ENCODE measurements at places on chromosomes 12 and 14.

DNA sequence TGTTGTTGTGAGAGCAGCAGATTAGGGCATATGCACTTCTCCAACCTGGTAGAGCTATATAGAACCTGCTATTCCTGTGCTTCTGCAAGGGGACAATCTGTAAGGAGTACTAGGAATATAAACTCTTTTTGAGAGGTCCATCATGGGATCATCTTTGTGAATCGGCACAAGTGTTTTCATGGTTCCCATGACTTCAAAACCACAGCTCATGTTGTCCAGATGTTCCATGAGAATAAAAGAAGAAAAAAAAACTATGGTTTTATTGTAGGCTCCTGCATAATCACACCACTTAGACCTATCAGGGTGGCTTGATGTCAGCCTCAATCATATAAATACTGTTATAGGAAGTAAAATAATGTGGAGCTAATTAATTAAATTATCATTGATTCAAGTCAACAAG is 311.4 kb upstream of the ATP2B1 start:
- DNase-seq, result no peak

DNA sequence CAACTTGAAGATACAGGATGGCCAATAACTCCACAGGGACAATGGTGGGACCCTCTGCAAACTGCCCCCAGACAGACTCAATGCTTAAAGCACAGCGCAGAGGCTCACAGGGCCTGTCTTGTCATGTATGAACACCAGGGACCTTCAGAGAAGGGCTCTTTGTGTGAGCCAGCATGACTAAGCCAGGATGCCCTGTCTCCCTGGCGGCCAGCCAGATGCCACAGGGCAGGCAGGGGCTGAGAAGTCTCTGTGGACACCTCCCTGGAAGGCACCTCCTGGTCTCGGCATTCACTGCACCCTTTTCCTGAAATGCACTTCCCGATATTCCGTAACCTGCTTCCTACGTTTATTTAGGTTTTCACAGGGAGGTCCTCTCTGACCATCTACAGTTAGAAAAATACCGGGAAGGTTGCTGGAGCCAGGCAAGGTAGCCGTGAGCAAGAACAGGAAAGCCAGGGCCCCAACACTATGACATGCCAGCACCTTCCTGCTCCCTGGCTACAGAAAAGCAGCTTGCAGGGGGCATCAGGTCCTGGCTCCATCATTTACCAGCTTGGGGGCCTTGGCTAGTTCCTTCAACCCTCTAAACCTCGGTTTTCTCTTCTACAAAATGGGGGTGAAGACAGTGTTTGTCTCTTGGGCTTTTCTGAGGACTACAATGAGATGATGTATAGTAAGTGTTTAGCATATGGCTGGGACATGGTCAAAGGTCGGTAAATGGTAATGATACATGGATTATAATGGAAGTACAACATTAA is 65.0 kb downstream of the PITPNM2 start:
- no peak for DNase-seq

GRCh38 chr12:100141666-100141997 is 1.0 kb downstream of the BLTP3B start:
- no peak for DNase-seq

DNA sequence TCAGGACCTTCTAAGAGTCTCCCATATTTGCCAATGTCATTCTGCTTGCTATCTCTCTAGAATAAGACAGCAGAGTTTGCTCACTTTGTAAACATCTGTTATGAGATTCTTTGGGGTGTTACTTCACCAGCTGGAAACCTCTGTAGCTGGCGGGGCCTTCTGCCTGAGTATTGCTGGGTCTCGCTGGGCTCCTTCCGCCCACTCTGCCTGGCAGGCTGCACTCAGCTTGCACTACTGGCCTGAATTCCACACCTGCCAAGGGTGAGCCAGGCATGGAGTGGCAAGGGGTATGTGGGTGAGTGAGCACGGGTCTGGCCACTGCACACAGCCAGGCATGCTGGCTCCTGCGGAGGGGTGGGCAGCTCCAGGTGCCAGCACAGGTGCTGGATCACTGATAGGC is 267.3 kb upstream of the PDE3A start:
- DNase-seq, result no peak

GRCh38 chr12:80325167-80325959 is 118.7 kb upstream of the PTPRQ start:
- no peak for DNase-seq

DNA sequence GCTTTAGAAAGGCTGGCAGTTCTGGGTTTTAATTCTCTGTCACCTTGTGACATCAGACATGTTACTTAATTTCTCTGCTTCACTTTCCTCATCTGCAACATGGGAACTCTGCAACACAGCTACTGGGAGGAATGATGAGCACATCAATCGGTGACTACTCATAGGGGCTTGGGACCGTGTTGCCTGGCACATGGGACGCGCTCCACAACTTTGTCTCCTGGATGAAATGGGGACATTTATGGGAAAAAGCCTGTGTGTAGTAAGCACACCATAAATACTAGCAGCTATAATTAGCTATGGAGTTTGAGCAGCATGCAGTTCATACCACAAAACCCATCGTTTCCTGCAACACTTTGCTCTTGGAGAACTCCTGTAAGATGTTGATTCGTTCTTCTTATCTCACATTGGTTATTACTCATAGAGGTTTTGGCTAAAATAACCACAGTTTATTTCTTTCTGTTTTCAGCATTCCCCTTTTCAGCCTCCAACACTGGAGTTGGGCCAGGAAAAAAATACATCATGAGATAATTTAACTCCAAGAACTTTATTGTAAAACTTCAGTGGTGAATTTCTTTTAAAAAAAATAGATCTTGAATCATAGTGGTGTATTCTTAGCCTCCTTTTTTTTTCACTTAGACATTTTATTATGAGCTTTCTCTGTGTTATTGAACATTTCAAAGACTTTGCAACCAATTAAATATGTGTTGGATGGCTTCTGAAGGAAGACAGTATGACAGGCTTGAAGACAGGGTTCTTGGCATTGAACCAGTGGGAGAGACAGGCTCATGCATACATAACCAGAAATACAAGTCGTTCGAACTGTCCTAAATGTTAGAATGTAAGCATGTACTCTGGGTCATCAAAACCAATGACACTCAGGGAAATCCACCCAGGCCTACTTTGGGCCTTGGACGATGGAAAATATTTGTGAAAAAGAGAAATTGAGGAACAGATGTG is 72.7 kb downstream of the RIN3 start:
- DNase-seq, result no peak

- no peak for DNase-seq
Measured at GRCh38 chr12:114678718-114679117, 5.3 kb downstream of the TBX3 start.

DNA sequence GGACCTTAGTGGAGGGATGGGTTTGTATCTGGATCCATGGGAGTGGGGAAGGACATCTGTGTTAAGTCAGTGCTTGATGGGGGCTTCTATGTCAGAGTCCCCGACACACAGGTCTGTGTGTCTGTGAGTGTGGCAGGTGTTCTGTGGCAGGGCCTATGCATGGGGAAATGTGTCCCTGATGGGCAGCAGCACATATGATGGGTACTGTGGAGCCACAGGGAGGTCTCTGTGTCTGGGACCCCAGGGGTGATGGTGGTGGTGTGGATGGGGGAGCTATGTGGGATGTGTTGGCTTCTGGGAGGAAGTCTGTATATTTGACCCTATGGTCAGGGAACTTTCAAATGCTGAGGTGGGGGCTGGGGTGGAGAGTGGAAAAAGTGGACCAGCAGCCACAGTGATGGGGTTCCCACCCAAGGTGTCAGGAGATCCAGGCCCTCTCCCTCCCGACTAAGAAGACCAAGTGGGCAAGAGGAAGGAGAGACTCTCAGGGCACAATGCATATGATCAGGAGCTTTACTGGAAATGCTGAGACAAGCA is 16.5 kb downstream of the KRT7 start:
- peak; percentile 26 for DNase-seq

DNA sequence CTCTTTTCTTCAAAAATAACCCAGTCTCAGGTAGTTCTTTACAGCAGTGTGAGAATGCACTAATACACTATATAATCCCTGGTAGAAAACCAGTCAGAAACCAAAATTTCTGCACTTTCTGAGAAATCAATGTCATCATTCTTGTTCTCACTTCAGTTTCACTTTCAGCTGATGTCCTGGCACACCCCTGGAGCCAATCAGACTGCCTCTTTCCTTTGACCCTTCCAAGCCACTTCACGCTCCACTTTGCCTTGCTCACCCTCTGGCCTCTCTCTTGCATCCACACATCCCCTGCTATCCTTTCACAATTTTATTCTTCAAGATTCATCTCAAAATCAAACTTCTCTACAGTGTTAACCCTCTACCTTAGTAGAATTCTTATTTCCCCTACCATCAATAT is 181.1 kb downstream of the ASCL1 start:
- no peak for DNase-seq

DNA sequence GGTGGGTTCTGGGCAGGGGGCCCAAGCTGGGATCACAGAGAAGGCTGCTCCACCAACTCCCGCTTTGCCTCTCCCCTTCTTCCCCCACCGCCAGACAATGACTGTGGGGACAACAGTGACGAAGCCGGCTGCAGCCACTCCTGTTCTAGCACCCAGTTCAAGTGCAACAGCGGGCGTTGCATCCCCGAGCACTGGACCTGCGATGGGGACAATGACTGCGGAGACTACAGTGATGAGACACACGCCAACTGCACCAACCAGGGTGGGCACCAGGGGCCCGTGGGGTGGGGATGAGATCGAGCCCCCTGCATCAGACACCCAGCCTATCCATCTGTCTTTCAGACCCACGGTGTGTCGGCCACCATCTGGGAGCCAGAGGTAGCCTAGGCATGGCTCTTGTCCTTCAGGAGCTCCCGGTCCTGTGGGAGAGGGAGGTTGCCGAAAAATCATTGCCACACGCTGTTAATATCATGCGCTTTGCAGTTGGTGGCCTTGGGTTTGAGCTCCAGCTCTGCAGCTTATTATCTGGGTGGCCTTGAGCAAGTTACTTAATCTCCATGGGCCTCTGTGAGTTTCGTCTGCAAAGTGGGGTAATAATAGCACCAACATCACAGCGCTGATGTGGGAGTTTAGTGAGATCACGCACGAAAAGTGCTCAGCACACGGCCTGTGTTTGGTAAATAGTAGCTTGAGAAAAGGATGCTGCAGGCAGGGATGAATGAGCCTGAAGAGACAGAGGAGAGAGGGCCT is 21.8 kb upstream of the LRP1-AS start:
- DNase-seq, result no peak

GRCh38 chr12:119406811-119407210 is 72.3 kb downstream of the CCDC60 start:
- DNase-seq, result no peak

GRCh38 chr12:64679487-64680001 is 69.2 kb downstream of the RASSF3 start:
- DNase-seq, result no peak

- DNase-seq, result no peak
Measured at GRCh38 chr14:100683578-100683977, 43.1 kb upstream of the DLK1 start.

- DNase-seq, result peak; percentile 62
Measured at GRCh38 chr12:111428728-111429175, 23.0 kb downstream of the SH2B3 start.

GRCh38 chr12:29053567-29053966 is 95.5 kb upstream of the FAR2 start:
- DNase-seq, result no peak

DNA sequence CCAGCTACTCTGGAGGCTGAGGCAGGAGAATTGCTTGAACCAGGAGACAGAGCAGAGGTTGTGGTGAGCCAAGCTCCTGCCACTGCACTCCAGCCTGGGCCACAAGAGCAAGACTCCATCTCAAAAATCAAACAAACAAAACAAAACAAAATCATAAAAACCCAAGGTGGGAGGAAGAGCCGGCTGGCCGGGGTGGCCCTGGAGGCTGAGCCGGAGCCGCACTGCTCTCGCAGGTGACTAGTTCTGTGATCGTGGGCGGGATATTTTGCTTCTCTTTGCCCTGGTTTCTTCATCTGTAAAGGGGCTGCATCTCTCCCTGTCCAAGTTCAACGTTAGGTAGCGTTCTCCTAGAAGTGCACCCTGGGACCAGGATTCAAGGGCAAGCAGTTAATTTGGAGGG is 73.4 kb downstream of the KIF26A start:
- DNase-seq, result no peak

GRCh38 chr12:5909560-5909959 is 35.5 kb downstream of the ANO2 start:
- DNase-seq, result no peak

GRCh38 chr14:24607081-24607480 is 2.4 kb downstream of the GZMH start:
- DNase-seq, result no peak

GRCh38 chr14:101591582-101591981 is 30.3 kb downstream of the DIO3 start:
- DNase-seq, result no peak

GRCh38 chr14:72763892-72764291 is 130.0 kb downstream of the DPF3 start:
- DNase-seq, result no peak

DNA sequence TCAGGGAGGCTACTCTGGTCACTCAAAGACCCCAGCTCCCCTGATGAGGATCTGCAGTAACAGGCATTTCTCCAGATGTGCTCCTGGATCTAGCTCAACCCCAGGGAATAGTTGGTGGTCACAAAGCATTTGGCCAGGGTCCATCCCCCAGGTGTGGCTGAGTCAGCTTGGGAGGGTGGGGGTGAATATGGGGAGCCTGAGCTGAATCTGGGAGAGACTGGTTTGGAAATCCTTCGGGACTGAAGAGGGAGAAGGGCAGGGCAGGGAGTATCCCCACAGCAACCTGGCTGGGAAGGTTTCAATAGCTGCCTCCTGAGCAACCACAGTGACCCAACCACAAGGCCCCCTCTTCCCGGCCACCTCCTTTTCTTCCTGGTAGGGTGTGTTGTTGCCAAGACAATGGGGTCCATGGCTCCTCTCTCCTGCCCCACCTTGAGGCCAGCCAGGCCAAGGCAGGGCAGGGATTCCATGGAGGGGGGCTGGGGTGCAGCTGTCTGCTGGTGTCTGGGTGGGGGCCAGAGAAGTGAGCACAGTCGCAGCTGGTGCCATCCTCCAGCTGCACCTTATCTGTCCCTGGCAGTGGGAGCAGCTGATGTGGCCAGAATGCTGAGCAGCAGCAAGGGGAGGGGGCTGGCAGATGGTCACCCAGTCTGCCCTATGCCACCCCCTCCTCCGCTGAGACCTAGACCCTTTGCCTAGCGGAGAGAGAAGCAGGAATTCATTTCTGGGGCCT is 5.5 kb downstream of the ASIC1 start:
- DNase-seq, result no peak

GRCh38 chr12:131500564-131500963 is 210.3 kb upstream of the SFSWAP start:
- no peak for DNase-seq

GRCh38 chr12:57838594-57839302 is 7.8 kb downstream of the CTDSP2 start:
- no peak for DNase-seq

DNA sequence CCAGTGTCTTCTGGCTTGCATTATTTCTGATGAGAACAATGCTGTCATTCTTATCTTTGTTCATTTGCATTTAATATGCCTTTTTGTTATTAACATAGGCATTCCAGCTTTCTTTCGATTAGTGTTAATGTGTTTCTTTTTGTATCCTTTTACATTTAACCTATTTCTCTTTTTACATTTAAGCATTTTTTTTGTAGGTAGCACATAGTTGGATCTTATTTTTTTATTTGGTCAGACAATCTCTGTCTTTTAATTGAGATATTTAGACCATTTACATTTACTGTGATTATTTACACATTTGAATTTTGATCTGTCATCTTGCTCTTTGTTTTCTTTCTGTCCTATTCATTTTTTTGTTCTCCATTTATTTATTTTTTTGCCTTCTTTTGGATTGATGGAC is 14.5 kb upstream of the KIF26A start:
- no peak for DNase-seq

All from pancreas (tissue), 10 donors.